CD4-positive, alpha-beta T cell treated with Interleukin-4 for 4 hours (primary cell): ENCODE measurements at places on chromosomes 3 and 15.
A peak's percentile ranks its signal among the peaks of the same experiment; 100 is the strongest.

DNA sequence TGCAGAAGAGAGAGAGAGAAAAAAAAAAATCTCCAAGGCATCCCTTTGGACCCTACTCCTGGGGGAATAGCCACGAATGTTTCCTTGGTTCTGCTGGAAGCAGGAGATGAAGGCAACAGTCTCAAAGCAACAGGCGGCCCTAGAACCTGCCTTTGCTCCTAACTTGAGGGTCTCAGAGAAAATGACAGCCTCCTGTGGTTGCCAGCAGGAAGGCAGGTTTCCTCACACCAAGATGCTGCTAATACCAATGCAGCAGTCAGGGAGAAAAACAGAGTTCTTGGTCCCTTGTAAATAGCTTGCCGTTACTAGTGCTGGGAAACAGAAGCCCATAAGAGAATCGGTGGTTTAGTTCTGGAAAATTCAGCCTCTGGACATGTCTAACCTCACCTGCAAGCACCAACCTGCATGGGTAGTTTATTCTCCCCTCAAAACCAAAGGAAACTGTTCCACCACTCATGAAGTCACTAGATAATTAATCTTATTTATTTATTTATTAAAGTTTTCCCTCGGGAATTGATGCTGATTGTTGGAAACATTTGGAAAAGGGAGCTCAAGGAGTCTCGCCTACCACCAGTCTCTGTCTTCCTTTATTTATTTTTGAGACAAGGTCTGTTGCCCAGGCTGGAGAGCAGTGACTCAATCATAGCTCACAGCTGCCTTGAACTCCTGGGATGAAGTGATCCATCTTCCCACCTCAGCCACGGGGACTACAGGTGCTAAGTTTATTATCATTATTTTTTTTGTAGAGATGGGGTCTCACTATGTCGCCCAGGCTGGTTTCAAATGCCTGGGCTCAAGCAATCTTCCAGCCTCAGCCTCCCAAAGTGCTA lies 883 bp upstream of the FRMD4B start:
- DNase-seq = no peak

- DNase-seq = no peak
Observed at GRCh38 chr3:100900671-100901335, 92.4 kb downstream of the ABI3BP start.

- DNase-seq = no peak
Observed at GRCh38 chr3:191353022-191353777, 22.9 kb upstream of the UTS2B start.

DNA sequence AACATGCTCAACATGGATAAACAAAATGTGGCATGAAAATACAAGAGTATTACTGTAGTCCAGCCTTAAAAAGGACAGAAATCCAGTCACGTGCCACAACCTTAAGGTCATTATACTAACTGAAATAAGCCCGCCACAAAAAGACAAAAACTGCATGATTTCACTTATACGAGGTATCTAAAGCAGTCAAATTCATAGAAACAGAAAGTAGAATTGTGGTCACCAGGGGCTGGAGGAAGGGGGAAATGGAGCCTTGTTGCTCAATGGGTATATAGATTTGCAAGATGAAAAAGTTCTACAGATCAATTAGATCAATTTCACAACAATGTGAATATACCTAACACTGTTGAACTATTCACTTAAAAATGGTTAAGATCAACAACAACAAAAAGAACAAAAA lies 7.4 kb downstream of the GLB1 start:
- peak; percentile 35 for DNase-seq

- no peak for DNase-seq
Observed at GRCh38 chr15:48718646-48719045, 73.1 kb upstream of the FBN1 start.

DNA sequence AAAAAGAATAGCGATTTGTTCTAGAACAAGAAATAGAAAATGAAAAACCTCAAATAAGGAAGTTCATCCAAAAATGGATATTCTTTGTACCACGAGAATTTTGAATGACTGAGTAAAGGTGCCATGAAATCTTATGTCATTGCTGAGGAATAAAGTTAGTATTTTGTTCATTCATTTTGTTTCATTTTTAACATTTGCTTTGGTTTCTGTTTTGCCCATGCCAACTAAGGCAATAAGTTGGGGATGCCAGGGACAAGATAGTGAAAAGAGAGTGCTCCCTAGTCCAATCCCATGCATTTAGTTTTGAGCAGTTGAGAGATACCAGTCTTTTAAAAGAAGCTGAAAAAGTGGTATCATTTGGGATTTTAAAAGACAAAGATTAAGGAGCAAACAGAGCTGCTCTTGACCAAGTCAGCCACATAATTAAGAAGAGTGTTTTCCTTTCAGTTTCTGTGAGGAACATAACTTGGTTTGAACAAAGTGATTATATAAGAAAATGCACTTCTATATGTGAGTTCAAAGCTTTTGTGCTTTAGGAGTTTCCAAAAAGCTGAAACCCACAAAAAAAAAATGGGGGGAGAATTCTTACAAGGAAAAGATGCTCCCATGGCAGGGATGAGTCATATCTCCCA lies 201.4 kb downstream of the PLOD2 start:
- no peak for DNase-seq

DNA sequence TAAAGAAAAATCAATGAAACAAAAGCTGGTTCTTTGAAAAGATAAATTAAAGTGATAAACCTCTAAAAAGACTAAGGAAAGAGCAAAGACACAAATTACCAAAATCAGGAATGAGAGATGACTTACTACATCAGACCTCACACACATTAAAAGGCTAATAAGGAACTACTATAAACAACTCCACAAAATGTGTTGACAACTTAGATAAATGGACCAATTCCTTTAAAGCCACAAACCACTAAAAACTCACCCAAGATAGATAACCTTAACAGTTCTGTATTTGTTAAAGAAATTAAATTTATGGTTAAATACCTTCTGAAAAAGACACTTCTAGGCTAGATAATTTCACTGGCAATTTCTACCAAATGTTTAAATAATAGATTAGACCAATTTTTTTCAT lies 170.4 kb downstream of the SMAD6 start:
- DNase-seq = no peak

DNA sequence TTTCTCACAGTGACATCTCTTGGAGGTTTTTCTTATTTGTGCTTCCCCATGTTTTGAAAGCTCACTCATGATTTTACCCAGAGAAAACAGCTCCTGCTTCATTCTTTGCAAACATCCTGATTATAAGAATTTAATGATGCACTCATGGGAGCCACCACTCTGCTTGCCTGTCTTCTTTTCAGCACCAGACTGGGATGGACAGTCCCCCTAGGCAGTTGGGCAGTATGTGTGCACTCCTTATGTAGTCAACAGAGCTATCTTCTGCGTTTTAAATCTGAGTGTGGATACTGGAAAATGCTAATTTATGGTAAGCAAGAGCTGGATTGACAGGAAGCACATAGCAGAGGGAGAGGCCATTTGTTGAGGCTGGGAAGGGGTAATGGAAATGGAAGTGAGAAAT lies 276.1 kb downstream of the AGBL1 start:
- DNase-seq = no peak

DNA sequence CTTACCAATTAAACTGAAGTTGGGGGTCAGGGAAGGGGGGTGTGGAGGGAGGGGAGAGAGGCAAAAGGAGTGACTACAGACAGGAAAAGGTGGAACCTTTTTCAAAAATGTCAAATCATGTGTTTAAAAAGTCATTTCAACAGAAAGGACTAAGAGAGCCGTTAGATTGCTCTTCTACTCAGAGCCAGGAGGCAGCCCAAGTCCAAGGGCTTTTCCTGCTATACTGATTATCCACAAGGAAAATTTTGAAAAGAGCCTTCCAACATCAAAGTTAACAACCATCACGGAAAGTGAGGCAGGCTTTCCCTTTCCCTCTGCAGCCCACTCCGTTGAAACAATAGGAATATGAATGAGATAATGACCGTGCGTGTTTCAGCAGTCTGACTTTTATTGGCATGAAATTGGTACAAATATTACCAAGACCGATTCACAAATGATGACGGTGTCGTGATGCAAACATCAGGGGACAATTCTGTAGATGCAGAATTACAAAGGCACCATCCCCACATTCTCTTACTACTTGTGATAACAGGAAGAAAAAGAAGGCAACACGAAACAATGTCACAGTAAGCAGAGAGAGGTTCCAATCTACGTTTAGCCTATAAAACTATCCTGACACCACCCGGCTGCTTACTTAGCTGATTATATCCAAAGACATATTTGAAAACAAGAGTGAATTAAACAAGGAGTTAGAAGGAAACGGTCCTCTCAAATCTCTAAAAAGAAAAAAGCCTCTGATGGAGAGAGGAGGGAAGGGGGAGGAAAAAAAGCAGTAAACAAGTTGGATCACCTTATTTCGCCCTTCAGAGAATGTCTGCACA lies 453.7 kb downstream of the FOXP1 start:
- peak; percentile 47 for DNase-seq

- no peak for DNase-seq
Observed at GRCh38 chr3:183013856-183014255, 33.5 kb upstream of the DCUN1D1 start.

DNA sequence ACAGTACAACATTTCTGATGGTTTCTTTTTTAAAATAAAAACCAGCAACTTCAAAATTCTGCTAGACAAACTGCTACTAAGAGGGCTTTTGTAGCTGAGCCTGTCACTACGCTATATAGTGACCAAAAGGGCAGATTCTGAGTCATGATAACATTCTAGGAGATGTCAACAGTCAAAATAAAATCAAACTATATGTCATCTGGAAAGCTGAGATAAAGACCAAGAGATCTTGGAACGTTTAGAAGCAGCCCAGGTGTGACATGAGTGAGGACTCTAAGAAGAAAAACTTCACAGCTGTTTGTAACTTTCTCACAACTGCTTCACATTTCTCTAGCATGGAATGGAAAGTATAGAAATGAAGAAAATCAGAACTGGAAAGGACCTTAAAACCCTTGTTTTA lies 84.6 kb downstream of the FILIP1L start:
- DNase-seq = no peak

- no peak for DNase-seq
Observed at GRCh38 chr3:184359610-184360009, 1.8 kb downstream of the CLCN2 start.

DNA sequence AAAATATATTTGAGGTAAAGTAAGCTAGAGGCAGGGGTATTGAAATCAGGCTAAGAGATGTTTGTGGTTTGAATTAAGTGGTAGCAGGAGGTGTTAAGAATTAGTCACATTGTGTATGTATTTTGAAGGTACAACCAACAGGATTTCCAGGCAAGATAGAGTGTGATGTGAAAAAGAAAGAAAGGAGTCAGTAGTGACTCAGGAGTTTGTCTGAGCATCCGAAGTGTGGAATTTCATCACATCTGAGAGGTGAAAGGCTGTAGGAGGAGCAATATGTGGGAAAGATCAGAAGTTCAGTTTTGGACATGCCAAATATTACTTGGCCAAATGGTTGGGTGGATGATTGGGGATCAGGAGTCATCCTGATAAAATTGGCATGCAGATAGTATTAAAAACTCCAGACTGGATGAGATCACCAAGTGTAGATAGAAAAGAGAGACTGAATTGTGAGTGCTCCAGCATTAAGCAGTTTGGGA lies 32.1 kb upstream of the EBLN2 start:
- peak; percentile 45 for DNase-seq

DNA sequence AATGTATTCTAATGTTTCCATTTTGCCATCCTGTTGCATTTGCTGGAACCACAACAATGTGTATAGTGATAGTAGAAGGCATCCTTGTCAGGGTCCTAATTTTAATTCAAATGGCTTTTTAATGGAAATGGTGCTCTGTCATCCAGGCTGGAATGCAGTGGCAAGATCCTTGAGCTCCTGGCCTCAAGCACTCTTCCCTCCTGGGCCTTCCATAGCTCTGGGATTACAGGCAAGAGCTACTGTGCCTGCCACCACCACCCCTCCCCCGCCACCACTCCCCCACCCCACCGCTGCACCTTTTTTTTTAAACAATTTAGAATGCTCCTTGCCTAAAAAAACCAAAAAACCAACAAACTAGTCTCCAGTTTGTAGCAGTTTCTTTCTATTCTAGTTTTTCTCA lies 15.2 kb upstream of the IQCF6 start:
- no peak for DNase-seq

DNA sequence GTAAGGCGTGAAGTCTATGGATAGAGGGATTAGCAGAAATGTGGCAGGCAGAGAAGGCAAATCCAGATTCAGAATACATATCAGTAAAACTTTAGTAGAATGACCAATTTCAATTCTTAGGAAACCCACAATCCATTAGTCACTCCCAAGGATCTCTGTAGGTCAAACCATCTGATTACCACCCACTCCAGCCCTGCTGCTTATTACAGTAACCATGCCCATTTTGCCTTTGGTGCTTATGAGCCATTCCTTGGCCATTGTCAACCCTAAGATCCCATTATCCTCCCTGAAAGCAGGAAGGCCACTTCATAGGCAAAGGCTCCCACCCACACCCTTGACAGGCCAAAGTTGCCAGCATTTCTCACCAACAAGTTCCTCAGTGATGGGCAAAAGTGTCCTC lies 5.1 kb upstream of the KLHL40 start:
- no peak for DNase-seq

DNA sequence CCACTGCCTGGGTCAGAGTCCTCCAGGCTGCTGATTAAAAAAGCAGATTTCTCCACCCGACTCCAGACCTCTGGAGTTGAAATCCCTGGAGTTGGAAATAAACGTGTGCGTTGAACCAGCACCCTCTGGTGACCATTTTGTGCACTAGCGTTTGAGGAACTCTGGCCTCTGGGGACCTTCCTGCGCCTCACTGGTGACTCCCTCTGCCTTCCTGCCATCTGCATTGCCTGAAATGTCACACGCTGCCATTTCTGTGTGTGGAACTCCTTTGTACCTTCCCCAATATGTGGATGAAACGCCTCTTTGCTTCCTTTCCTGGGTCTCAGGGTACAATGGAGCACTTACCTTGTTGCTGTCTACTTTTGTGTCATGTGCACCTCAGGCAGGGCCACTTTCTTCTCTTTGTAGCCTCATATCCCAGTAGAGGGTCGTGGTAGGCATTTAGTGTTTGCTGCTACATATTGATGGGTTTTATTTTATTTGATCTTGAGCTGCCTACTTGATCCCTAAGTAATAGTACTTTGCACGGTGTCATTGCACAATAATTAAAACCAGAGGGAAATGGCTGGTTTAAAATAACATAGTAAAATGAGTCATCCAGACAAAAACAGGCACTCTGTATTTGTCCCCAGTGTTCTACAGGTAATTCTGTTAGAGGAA lies 56.8 kb downstream of the GPR171 start:
- peak; percentile 41 for DNase-seq

- DNase-seq = no peak
Observed at GRCh38 chr3:196378146-196378841, 40.1 kb upstream of the TM4SF19 start.

DNA sequence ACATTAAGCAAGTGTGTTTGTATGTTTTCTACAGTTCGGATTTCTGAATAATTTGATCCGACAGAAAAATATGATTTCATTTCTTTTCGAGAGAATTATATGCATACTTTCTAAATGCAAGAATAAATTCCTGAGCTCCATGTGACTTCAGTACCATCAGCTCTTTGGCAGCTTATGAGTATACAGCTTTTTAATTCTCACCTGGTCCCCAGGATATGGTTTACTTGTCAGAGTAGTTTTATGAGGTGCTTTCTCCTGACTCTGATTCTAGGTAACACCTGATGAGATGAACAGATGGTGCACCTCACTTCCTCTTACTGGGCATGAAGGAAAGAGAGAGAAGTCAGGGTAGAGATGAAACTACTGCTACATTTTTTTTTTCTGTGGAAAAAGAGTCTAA lies 3.1 kb downstream of the HGD start:
- DNase-seq = no peak
